ENCODE measurements at places on chromosomes 16 and 17.

- no peak for DNase-seq
These were observed 761 bp upstream of the MATCAP1 start for GRCh38 chr16:67184453-67184994.

- DNase-seq, result no peak
These were observed 595 bp downstream of the BICDL2 start for GRCh38 chr16:3035972-3036725.

- no peak for DNase-seq
These were observed 30.2 kb downstream of the SPHK1 start for GRCh38 chr17:76414334-76415295.

DNA sequence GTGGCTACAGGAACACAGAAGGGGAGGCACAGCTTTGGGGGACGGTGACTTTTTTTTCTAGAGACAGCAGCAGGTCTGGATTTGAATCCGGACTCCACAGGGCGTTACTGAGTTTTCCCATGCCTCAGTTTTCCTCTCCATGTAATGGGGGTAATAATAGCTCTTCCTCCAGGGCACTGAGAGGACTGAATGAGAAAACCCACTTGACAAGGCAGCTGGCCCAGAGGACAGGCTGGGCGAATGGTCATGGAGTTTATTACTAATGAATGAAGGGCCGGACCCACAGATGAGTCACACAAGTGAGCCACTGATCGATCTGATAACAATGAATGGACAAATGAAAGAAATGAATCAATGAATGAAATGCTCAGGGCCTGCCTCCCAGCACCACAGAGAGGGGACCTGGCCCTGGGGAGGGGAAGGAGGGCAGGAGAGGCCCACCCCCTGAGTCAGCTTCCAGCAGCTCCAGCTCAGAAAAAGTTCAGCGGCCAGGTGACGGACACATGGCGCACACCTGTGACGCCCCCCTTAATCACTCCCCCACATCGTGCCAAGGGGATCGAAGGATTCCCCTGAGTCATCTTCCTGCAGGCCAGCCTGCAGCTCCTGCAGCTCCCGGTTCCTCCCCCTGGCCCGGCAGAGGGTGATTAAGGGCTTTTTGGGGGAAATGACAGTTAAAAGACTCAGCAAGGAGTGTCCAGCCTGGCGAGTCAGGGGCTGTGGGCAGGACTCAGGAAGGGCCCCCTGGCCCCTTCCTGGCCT is 54.3 kb downstream of the SOCS1 start:
- DNase-seq, result no peak

GRCh38 chr16:58062821-58063220 is 37.3 kb downstream of the MMP15 start:
- no peak for DNase-seq

DNA sequence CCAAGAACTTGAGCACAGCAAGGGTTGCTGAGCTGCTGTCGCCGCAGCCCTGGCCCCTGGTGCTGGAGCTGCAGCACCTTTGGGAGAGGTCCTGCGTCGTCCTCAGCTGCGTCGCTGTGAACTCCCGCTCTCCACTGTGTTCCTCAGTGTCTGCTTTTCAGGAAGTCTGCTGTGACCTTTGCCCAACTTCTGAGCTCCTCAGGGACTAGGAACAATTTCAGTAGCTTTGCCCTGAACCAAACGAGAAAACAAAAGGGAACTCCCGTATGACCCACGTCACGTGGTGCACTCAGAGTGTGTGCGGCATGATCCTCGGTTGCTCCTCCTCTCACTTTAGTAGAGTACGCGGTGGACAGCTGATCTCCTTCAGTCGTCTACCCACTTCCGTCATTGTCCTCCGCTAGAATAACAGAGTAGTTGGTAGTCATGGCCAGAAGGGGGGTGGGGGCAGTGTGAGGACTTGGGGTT is 44.2 kb downstream of the WDR45B start:
- DNase-seq, result no peak

DNA sequence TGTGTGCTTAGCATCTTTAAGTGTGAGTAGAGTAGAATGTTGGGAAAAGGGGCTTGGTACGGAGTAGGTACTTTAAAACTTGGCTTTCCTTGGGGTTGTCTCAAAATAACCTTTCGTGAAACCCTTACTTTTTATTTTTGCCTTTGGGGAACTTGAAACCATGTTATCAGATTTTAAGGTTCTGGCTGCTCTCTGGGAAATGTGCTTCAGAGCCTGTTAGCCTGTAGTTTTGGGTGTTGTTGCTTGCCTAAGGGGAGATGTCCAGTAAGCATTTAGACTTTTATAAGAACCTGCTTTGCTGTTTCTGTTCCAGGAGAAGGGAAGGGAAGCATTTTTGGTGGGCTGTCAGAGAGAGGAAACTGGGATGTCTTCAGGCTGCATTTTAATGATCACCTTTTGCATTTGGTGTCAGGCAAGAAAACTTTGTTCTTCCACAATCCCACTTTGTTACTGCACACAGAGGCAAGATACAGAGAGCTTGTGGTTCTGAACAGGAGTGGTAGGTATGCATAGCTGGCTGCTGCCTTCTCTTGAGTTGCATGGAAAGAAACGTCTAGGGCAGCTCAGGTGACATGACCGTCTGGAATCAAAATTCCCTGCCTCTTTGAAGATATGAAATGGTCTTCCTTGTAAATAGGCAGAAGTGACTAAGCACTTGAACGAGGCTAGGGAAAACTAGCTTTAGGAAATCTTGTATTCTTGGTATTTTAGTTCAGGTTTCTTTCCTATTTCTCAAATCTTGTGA is 1.7 kb downstream of the RABEP1 start:
- DNase-seq, result no peak
